ENCODE measurements at places on chromosomes 1 and 21. TPM values are rescaled to one million over a fixed set of nuclear protein-coding genes. Genes with fewer than 3 reads are reported as not detected.
A peak's percentile ranks its signal among the peaks of the same experiment; 100 is the strongest.

DNA sequence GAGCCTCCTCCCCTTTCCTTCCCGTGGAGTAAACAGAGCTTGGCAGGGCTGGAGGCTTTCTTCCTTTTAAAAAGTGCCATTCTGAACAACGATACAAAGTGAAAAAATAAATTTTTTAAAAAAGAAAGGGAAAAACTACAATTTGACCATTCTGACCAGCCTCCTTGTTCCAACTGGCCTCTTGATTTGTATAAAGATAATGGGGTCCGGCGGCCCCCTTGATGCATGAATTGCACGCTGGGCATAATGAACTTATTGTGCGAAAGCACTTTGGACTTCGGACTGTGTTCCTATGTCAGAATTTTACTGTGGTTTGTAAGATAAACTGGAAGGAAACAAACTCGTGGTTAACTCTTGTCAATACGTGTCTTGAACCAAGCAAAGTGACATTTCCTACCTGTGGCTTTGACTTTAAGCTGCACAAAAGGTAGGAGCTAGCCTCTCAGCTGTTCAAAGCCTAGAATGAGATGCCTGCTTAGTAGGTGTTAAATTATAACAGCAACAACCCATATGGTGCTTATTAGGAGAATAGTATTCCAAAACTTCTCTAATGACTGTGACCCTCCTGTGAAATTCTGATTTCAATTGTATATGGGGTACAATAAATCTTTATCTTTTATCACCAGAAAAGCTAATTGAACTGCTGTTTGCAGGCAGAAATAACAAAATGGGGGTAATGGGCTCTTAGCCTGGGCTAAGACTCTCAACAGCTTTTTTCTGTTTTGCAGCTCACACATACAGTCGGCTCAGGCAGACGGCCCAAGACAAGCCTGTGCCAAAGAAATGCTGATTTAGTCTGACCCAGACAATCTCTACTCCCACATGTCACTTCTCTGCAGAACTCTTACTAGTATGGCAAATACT is 9.3 kb downstream of the IRF2BP2 start:
- DNase-seq, result peak; percentile 34

DNA sequence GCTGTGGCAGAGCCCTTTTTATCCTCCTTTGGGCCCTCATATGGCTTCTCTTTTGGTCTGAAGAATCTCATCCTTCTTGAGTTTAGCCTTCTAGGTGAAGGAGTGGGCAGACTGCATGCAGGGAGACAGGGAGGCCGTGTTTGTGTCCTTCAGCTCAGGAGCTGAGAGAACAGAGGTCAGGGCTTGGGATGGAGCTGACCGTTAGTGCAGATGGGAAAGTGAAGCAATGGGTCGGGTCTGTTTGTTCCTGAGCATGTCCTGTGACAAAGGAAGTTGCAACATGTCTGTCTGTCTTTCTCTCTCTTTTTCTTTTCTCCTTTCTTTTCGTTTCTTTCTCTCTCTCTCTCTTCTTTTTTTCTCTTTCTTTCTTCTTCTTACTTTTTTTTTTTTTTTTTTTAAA is 14.9 kb downstream of the MAPKAPK2 start:
- DNase-seq, result no peak

DNA sequence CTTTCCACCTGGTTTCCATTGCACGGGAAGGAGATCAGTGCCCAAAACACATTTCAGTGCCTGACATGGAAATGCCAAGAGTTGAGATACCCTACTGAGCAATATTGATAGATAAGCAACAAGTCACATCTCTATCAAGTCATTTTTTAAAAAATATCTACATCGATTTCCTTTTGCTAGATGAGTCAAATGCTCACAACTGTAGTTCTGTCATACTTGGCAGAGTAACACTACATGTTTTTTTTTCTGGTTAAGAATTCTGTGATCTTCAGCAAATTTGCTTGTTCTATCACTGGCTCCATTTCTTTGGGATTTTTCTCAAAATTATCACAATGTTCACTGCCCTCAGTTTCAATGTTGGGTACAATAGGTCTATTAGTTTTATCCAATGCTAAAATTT is 145.4 kb downstream of the ZC3H11B start:
- DNase-seq, result no peak

DNA sequence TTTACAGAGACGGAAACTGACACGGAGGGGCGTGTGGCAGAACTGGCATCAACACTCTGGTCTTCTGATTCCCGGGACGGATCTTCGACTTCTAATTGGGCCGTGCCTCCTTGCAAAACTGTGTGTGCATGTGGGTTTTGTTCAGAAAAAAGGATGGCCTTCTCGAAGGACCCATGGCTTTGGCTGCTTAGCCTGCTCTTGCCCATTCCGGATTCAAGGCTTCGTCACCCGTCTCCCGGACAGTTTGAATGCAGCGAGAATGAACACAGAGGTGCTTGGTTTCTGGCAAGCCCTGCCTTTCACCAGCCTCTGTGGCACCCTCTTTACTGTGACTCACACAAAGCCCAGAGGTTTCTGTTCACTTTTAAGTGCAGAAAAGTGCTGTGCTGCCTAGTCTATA is 120.1 kb downstream of the PRDM2 start:
- DNase-seq, result peak; percentile 79

GRCh38 chr1:226349081-226349480 is 40.1 kb upstream of the LIN9 start:
- DNase-seq, result no peak

- DNase-seq, result peak; percentile 54
These were observed 359.8 kb downstream of the DUSP10 start for GRCh38 chr1:221381910-221382623.

- no peak for DNase-seq
These were observed 81.1 kb downstream of the KIAA0319L start for GRCh38 chr1:35475856-35476674.

- no peak for DNase-seq
These were observed 98.8 kb downstream of the ZNF644 start for GRCh38 chr1:90922996-90923395.

DNA sequence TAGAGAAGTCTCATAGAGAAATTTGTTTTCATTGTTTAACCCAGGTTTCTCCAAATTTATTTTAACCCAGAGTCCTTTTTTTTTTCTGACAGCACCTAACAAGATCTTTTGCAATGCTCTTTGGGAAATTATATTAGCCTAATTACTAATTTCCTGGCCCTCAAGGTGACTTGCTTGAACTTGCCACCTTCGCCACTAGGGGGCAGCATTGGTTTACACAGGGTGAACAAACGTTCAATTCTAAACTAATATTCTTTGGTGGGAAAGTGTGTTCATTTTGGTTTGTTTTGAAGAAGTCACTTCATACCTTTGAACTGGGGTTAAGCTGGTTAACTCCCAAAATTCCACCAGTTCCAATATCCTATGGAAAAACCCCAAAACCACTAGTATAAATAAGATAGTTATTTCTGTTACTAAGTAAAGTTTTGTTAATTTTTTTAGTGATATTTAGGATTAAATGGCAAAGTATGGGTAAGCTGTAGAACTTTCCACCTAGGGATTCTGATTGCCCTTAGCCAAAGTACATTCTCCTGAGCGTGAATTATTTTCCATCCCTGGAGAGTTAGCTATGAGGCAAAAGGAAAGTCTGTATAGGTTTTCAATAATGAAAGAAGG is 13.0 kb downstream of the CCDC190 start:
- DNase-seq, result no peak

GRCh38 chr1:79079770-79080169 is 73.2 kb upstream of the ADGRL4 start:
- DNase-seq, result peak; percentile 74

DNA sequence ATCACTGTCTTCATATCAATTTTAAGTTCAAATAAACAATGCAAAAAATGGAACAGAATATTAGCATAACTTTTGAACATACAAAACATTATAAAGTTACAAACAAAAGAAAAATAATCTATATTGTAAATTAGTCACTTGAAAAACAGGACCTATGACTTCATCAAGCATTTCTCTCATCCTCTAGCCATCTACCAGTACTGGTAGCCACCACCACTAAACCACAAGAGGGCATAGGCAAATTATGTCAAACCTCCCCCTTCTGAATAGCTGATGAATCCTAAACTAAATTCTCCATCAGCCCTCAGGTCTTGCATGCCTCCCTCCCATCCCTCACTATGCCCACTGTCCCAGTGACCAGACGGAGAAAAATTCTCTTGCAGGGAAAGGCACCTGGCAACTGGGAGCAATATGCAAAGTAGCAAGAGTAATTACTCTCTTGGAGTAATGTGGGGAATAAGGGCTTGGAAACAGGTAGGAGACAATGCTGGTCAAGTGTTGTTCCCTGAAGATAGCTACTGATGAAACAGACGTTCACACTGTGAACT is 37.1 kb downstream of the SSX2IP start:
- no peak for DNase-seq

DNA sequence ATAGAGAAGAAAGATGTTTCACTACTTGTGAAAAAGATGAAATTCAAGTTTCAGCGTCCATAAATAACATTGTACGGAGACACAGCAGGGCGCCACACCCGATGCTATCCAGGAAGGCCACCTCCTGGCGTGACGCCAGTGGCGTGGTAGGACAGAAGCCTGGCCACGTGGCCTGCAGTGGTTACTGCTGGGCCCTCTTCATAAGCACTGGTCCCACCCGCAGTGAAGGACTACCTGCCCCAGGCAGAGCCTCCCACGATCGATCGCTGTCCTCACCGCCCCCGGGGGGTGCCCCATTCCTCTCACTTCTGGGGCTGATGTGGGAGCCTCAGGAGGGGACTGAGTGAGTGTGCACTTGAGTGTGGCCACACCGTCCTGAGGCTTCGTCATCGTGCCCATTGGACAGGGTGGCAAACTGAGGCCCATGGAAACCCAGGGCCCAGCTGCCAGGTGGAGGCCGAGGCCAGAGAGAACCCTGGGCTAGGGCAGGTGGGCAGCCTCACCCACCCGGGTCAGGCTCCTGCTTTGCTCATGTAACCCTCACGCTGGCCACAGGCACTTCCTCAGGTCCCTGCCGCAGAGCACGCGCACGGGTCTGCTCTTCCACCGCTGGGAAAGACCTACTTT is 11.7 kb upstream of the HES5 start:
- no peak for DNase-seq

DNA sequence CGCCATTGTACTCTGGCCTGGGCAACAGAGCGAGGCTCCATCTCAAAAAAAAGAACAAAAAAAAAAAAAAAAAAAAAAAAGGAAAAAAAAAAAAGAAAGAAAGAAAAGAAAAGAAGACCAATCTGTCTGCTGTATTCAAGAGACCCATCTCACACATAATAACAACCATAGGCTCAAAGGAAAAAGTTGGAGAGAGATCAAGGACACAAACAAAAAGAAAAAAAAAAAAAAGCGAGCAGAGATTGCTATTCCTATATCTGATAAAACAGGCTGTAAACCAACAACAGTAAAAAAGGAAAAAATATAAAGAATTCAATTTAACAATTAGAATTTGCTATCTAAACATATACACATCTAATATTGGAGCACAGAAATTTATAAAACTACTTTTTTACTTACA is 150.4 kb downstream of the BRINP3 start:
- no peak for DNase-seq

Gene KRTAP7-1
- polyA plus RNA-seq, result not detected

Gene ATP5PO
- 310 TPM for polyA plus RNA-seq

Gene PROX1
- 0.02 TPM for polyA plus RNA-seq

Gene OR2G6
- polyA plus RNA-seq, result not detected

Gene SIK1
- 11.0 TPM for polyA plus RNA-seq
